Regular cardiac myocyte (primary cell): ENCODE measurements at places on chromosomes 1 and 21. TPM values are rescaled to one million over a fixed set of nuclear protein-coding genes. Genes with fewer than 3 reads are reported as not detected.

Gene MCOLN2
- total RNA-seq, result 2.8 TPM in 1 of 2 replicates, not detected in the other

Gene KIF17
- total RNA-seq, result 1.3 and 5.1 TPM in 2 replicates

Gene C8A
- not detected in 2 replicates for total RNA-seq

Gene IFFO2
- 8.2 and 18.2 TPM in 2 replicates for total RNA-seq

Gene FCRL5
- not detected in 2 replicates for total RNA-seq

Gene CCDC181
- 0.77 and 1.7 TPM in 2 replicates for total RNA-seq

Gene BROX
- 51.0 and 59.4 TPM in 2 replicates for total RNA-seq

Gene FMN2
- total RNA-seq, result 29.0 and 73.6 TPM in 2 replicates

Gene IGSF9
- total RNA-seq, result not detected in 2 replicates

Gene GATAD2B
- 2.5 and 3.1 TPM in 2 replicates for total RNA-seq

Gene RHD
- total RNA-seq, result under 0.01 TPM in 1 of 2 replicates, not detected in the other
